ENCODE measurements at places on chromosomes 4 and X.

GRCh38 chrX:17187136-17187756, 187.8 kb upstream of the NHS start:
- DNase-seq = no peak

GRCh38 chr4:16026160-16026761, 57.6 kb downstream of the PROM1 start:
- DNase-seq = no peak

DNA sequence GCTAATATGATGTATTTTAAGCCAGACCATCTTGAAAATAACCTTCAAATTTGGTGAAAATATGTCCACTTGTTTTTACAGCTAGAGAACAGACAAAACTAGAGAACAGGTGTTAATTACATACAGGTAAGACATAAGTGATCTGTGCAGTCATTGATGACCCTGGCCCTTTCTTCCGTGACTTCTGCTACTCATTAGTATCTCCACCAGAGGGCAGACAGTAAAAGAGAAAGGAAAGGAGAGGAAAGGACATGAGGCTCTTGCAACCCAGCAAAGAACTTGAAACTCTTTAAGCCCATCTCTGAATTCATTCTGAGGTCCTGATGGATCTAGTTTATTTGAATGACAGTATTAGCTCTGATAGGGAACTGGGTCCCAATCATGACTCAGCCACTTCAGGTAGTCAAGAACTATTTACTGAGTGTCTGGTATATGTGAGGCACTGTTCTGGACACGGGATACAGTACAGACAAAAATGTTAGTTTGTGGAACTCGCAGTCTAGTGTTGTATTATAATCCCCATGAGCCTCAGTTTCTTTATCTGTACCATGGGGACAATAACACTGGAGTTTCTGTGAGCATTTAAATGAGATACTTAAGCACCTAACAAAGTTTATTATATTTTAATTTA, 121.0 kb upstream of the TEX13D start:
- DNase-seq = no peak

GRCh38 chrX:154401918-154402621, 3.9 kb downstream of the RPL10 start:
- no peak for DNase-seq

Data from T follicular helper cell (primary cell).